Hematopoietic multipotent progenitor cell treated with erythropoietin and hydrocortisone succinate and interleukin-3 and kit ligand, for 8 days (in vitro differentiated cells): ENCODE measurements at places on chromosomes 1 and 21.

DNA sequence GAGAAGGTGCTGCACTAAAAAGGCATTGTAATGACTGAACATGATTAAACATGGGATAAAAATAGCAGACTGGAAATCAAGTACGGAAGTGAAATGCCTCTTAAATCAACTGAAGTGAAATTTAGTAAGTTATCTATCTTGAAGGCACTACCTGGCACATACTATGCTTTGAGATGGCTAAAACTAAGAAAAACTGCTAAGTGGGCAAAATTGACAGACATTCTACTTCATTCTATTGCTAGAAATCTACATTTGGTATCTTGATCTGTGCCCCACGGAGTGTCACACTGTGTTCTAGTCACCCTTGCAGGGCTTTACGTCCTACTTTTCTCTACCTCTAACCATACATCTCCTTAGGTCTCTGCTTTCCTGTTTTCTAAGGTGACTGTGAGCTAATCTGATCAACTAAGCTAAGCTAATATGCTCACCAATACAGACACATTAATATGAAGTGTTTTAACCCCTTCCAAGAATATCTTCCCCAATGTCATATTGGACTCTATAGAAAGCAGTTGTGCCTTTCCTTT, 4.1 kb downstream of the PDC start:
- DNase-seq: no peak

DNA sequence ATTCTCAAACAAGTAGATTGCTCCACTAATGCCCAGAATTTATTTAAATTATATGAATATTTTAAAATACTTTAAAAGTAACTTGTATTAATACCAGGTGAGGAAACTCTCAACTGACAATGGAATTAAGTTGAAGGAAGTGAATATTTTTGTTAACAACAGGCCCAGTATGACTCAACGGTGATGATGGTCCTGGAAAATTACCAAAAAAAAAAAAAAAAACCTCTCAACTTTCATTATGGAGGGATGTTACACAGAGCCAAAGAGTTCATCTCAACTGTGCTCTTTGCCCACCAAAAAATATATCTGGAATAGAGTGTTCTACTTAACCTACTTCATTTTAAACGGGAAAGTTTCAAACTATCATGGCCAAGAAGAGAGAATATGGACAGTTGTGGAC, 28.3 kb downstream of the CFH start:
- DNase-seq: no peak

DNA sequence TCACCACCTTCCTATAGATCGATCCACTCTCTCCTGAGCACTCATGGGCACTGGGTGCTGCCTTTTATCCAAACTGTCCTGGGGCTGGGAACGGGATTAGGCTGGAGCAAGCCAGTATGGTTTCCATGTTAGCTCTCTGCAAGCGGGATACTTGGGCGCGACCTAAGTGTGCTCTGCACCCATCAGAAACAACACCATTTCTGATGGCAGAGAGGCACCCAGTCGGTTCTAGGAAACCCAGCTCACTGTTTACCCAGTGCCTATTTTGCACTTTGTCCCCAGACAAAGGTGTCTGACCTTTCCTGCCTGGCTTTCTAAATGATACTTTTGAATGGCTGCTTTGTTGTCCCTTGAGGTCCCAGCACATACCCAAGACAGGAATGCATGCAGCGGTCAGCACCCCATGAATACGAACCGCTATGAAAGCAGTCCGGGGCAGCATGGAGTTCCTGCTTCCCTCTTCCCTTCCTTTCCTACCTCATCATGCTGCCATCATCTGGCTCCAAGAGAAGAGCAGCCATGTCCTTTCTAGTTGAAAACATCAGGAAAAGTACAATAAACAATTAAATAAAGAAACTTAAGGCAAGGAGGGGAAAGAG, 83.9 kb downstream of the TRABD2B start:
- no peak for DNase-seq

DNA sequence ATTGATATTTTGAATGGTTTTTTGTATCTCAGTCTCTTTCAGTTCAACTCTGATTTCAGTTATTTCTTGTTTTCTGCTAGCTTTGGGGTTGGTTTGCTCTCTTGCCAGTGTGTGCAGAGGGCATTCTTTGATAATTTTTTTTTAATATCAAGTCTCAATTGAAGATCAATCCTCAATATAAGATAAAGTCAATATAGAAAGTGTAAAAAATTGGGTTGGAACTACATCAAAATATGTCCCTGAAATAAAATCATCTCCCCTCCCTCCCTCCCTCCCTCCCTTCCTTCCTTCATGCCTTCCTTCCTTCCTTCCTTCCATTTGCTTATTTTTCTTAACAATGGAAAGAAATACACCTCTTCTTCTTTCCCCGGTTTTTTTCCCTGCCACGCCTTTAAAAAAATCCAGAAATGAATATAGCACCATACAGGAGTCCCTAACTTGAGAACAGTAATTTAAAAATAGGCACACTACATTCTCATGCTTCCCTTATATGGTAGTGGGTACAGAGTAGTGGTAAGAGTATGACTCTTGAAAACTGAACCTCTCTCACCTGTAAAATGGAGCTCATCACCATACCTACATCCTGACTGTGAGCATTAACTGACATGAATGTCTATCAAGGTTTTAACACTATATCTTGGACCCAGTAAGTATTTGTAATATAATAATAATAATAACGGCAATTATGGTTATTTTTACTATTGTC, 221.9 kb downstream of the GIPC2 start:
- no peak for DNase-seq

- DNase-seq: no peak
These were observed 23.4 kb upstream of the IGSF3 start for GRCh38 chr1:116690849-116691406.

GRCh38 chr1:2133879-2134215, 60.7 kb downstream of the FAAP20 start:
- no peak for DNase-seq

DNA sequence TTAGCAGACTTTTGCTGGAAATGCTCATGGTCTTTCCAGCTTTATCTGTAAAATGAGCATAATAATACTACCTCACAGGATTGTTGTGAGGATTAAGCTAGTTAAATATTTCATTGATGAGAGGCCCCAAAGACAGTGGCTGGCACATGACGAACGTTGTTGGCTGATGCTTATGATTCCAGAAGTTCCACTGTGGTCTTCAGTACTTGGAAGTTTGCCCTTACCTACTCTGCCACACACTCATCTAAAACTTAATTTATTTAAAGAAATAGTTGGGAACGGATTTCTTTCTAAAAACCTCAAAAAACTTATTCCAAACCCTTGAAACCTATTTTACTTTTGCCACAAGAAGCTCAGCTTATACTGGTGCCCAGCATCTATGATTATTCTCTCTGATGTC, 170.7 kb downstream of the DHRS3 start:
- DNase-seq: no peak

GRCh38 chr1:118948351-118948750, 39.8 kb downstream of the TBX15 start:
- no peak for DNase-seq

DNA sequence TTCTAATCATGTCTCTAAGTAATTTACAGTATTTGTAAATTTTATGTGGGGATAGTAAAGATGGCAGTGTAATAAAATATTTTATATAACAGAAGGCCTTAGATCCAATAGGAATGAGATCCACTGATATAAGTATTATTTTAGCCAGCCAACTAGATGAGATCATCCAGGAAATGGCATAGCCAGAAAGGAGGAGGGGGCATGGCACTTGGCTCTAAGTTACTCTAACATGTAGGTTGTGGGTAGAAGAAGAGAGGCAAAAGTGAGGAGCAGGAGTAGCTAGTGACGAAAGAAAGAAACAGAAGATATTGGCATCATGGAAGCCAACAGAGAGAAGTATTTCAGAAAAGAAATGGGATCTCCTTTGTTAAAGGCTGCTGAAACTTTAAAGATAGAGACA, 426.1 kb downstream of the PTPRC start:
- no peak for DNase-seq

DNA sequence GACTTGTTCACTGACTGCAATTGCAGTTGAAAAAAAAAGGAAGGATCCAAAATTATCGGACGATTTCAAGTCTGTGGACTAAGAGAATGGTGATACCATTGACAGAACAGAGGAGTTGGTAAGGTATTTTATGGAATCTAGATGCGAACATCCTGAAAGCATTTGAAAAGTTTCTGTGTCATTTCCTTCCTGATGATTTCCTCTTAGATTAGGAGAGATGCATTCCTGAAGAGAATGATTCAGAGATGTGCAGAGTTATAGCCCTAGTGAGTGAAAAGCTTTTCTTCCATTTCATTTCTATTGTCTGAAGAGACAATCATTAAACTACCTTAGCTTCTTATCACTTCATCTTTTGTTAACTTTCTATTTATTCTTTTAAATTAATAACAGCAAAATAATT, 200.0 kb downstream of the KCNK2 start:
- no peak for DNase-seq

GRCh38 chr1:16153096-16153998, 2.5 kb downstream of the EPHA2 start:
- no peak for DNase-seq

DNA sequence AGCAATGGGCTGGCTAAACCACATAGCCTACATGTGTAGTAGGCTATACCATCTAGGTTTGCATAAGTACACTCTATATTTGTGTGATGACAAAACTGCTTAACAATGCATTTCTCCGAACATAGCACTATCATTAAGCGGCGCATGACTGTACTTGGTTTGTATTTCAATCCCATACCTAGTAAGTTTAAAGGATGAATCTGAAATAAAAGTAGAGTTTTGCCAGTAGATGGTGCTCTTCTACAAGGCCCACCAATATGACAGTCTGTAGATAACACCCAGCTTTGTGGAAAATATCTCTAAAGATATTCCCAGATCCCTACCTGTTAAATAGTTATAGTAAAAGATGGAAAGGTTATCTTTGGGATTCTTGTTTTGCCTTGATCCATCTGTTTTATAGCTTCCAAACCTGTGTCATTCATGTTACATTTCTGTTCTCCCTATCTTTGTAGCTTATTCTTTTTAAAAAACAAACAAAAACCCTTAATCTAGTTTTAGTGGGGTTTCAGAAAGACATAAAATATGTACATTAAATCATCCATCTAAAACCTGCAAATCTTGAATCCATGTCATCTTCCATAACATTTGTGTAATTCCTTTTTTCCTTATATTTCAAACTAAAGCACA, 33.9 kb upstream of the ASPM start:
- DNase-seq: peak; percentile 56
